ENCODE measurements at places on chromosomes 3 and 15.

GRCh38 chr3:45464336-45465170, 76.2 kb downstream of the LARS2 start:
- DNase-seq = no peak

- no peak for DNase-seq
These were observed 1.8 kb upstream of the LAMB2 start for GRCh38 chr3:49134471-49135265.

DNA sequence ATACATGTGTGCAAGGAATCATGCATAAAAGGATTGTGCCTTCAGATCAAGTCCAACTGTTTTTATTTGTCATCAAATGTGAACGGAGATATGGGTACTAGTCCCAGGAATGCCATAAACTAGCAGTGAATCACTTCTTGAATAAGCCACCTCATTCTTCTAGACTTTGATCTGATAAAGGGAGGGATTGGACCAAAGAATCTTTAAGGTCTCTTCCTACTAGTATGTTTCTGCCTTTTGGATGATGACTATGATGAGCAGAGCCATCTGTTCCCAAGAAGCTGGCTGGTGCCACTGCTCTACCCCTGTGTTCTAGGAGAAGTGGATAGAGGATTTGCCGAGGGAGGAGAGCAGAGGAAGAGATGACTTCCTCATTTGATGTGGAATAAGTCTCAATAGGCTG, 28.8 kb upstream of the UACA start:
- no peak for DNase-seq

DNA sequence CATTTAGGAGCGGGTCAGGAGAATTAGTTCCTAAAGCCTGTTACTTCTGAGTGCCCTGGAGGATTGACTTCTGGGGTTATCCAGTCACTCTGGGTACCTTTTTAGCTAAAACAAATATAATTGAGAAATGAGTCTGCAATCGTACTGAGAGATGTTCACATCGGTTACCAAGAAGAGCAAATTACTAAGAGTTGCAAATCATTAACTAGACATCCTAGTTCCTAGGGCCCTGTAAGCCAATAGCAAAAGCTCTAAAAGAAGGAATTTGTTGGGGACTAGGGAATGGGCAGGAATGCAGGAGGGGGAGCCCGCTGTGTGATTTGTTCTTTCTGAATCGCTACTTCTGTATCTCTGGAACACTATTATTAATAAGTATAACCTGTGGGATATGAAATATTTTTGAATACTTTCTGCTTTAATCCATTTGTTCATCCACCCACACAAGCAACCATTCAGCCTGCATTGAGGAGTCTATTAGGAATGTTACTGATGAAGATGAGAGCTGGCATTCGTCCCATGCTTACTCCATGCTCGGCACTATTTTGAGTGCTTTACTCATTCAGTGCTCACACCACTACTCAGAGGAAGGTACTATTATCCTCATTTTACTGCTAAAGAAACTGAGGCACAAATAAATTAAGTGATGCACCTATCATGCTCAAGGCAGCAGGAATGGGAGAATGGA, 31.5 kb upstream of the KY start:
- no peak for DNase-seq

GRCh38 chr3:119586733-119587172, 7.5 kb downstream of the ADPRH start:
- DNase-seq = no peak

GRCh38 chr3:65751123-65751700, 287.5 kb downstream of the MAGI1 start:
- no peak for DNase-seq

DNA sequence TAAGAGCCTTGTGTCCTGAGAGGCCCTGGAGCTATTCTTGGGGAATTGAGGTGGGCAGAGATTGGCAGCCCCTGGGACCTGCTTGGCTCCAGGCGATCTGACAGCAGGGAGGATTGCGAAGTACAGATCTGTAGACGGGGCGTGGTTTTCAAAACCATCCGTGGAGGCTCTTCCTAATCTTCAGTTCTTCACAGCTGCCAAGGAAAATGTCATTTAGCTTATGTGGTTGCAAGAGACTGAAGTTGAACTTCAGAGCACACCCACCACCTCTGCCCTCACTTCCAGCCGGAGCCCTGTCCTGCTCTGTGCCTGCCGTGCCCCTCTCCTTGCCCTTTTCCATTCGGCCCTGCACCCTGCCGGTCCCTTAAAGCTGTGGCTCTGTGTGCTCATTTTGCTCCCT, 12.9 kb downstream of the NISCH start:
- no peak for DNase-seq

DNA sequence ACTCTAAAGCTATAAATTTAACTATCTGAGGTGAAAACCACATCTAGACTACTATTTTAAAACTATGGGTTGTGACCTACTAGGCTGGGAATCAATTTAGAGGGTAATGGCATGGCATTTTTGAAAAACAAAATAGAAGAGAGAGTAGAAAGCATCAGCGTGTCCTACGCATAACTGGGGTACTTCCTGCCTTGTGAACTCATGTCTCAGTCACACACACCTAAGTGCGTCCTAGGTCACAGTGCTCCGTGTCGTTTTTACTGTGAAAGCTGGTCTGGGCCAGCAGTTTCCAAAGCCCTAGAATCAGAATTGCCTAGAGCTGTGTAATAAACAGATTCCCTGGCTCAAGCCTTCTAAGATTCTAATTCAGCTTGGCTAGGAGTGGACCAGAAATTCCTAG, 32.3 kb downstream of the RFT1 start:
- no peak for DNase-seq

- DNase-seq = no peak
These were observed 7.8 kb downstream of the DUOX2 start for GRCh38 chr15:45106002-45106790.

GRCh38 chr3:127706312-127706711, 33.6 kb downstream of the ABTB1 start:
- DNase-seq = no peak

DNA sequence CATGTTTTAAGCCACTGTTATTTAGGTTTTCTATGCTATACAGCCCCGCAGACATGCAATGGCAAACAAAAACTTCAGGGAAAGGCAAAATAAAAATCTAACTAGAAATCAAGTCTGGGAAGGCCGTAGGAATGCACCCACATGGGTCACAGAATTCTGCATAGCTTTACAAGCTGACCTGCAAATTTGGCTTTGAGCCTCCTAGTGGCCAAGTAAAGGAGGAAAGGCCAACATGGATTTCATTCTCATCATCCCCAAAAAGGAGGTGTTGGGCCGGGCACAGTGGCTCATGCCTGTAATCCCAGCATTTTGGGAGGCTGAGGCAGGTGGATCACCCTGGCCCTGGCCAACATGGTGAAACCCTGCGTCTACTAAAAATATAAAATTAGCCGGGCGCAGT, 124.3 kb downstream of the FBLN2 start:
- DNase-seq = no peak

DNA sequence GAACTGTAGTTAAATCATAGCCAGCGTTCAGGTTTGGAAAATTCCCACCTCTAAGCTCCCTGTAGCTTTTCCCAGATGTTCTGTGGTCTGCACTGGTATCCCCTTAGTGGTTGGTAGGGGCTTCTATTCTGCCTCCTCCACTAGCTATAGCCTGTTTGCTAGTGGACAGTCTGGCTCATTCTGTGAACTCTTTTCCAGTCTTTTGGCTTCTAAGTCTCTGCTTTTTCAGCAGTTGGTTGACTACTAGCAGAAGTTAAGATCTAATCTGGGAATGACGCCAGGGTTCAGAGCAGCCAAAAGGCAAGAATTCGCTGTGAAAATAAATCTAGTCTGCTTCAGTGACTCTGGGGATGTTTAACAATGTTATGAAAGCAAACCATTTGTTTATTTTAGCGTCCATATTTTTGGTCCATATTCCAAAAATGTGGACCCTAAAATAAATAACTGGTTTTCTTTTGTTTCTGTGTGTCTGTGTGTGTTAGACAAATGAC, 73.7 kb upstream of the WDR72 start:
- DNase-seq = no peak

- no peak for DNase-seq
These were observed 26.5 kb downstream of the GOLGA6A start for GRCh38 chr15:74055804-74056203.

GRCh38 chr3:43998836-43999727, 242.6 kb upstream of the TOPAZ1 start:
- DNase-seq = no peak

- DNase-seq = no peak
These were observed 79.8 kb upstream of the ZPLD1 start for GRCh38 chr3:102354818-102355515.

- DNase-seq = no peak
These were observed 730.7 kb downstream of the SQOR start for GRCh38 chr15:46365572-46365971.
